ENCODE measurements at places on chromosomes 12 and 14.

DNA sequence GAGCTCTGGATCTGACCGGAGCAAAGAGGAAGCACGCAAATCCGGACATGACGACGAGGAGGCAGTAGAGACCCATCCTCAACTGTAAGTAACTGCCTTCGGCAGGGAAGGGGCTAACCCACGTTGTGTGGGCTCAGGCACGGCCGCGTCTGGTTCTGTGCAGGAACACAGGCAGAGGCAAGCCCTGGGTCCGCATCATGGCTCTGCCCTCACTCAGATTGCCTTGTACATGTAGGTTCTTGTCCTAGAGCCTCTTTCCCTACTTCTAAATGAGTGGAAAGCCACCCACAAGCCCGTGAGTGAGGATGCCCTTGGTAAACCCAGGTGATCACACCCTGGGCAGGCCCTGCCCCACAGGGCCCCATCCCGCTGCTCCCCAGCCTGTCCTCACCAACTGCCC lies 8.9 kb upstream of the RPLP0 start:
- DNase-seq: no peak

DNA sequence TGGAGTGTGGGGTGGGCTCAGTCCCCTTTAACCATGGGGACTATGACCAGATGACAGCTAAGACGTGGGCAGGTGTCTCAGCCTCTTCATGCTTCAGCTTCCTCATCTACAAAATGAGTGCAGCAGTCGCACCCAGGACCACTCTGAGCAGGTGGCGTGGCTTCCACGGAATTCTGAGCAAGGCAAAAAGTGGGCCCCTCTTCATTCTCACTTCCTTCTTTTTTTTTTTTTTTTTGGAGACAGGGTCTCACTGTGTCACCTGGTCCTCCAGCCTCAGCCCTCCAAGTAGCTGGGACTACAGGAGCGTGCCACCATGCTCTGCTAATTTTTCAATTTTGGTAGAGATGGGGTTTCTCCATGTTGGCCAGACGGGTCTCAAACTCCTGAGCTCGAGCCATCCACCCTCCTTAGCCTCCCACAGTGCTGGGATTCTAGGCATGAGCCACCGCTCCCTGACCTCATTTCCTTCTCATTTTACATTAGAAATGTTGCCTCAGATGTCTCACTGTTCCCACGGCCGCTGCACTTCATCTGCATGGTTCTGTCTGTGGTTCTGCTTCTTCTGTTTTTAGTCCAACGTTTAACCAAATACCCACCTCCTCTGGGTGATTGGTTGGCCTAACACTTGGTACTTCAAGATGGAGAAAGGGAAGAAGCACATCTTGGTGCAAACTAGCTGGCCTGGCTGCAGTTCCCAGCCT lies 41.3 kb upstream of the BCL7A start:
- DNase-seq: no peak

- DNase-seq: peak; percentile 79
Observed at GRCh38 chr14:31159682-31160296, 47.8 kb downstream of the HECTD1 start.

GRCh38 chr12:121983536-121984210 lies 38.0 kb upstream of the BCL7A start:
- DNase-seq: no peak

DNA sequence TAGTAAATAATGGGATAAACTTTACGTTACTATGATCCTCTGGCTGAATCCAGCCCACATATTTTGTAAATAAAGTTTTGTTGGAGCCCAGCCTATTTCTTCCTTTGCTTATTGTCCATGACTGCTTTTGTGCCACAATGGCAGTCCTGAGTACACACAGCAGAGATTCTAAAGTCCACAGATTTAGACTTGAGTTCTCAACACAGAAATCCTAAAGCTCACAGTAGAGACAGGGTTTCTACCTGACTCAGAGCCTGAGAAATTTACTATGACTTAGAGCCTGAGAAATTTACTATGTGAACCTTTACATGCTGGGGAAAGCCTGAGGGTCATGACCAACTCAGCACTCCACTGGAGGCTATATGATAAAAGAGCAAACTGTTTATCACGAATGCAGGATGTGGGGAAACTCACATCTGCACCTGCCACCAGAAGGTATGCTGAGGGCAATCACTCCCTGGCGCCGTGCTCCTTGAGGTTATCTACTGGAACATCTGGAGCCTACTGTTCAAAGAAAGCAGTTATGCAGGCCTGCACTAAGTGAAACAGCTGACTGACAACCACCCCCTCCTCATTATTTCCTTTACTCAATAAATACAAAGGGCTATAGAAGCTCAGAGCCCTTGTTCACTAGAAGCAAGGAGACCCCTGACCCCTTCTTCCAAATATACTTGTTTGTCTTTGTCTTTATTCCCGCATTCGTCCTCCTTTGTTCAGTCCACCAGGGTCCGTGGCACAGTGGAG lies 52.6 kb upstream of the BICD1 start:
- no peak for DNase-seq

GRCh38 chr12:9792961-9793617 lies 32.4 kb upstream of the CD69 start:
- DNase-seq: no peak

GRCh38 chr12:124332058-124332672 lies 37.3 kb downstream of the RFLNA start:
- no peak for DNase-seq

DNA sequence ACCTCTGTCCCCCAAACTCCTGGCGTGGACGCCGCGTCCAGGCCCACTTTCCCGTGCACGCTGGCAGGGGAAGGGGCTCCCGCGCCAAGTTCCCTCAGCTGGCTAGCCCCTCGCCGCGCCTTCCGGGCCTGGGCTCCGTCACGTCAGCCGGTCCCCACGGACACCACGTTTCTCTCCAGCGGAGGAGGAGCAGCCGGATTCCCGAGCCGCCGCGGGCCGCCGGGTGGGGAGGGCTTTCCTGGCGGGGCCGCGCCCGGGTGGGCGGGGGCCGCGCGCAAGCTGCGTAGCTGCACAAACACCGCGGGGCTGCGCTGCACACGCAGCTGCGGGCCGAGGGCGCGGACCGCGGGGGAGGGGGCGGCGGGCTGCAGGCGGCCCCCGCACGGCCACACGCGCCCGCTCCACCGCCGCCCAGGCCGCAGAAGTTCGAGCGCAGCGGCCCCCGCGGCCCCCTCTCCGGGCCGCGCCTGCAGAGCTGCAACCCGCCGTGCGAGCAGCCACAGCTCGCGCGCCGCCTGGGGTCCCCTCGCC lies 45.1 kb upstream of the PNMA1 start:
- peak; percentile 67 for DNase-seq

DNA sequence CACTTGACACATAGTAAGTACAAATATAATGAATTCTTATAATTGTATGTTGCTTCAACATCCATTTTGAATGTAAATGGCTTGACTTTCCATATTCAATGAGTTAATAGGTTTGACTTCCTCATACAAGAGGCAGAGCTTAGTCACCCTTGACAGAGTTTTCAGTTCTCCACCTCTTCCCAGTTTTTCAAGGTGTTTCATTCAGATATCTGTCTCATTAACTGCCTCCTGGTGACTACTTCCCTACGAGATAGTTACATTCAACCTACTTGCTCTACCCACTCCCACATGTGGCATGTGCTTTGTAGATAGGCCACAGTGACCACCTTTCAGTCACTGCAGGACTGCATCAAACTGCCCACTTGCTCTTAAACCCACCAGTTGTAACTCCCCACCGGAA lies 60.0 kb downstream of the MYF5 start:
- DNase-seq: no peak

DNA sequence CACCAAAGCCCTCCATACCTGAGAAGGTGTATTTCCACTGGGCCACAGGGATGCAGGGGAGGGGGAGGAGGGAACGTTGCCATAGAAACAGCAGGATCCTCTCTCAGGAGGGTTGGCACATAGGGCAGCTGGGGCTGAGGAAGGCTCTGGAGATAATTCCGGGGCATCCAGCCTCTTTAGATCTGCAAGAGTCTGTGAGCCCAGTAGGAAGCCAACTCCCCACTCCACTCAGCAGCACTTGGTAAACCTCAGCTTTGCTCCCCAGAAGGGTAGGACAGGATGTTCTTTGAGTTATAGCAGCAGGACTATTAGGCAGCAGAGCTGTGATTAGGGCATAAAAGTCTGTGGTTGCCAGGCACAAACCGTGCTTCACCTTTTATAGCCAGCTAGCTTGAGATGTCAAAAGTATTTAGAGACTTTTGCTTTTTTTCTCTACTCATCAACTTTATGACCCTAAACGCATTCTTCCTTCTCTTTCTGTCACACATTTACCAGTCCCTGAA lies 7.8 kb upstream of the PLEKHG3 start:
- DNase-seq: peak; percentile 32

Measured in tibial artery (tissue), 4 donors.